ENCODE measurements at places on chromosomes 7 and 10. TPM values are rescaled to one million over a fixed set of nuclear protein-coding genes. Genes with fewer than 3 reads are reported as not detected.
A peak's percentile ranks its signal among the peaks of the same experiment; 100 is the strongest.

DNA sequence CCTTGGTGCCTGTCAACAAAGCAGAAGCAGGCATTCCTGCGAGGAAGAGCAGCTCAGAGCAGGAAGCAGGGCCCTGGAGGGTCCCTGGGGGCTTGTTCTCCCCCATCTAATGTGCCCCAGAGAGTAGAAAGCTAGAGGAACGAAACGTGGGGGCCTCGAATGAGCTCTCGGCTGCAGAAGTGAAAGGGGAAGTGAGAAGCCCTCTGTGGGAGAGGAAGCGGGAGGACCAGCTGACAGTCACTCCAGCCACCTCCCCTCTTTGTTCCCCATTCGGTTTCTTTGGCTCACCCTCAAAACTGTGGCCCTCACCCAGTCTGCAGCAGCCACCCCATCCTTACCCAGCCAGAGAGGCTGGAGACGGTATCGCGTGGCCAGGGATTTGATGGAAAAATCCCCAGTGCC is 25.0 kb downstream of the C10orf105 start:
- peaks cover 54% of the 10 kb centered on the region for H3K4me1 ChIP-seq
- no peak overlapping the region for H3K27ac ChIP-seq
- no peaks in the 10 kb centered on the region for H3K36me3 ChIP-seq
- DNase-seq, result no peak
- H3K4me3 ChIP-seq, result peak overlapping the region; percentile 55

- no peaks in the 10 kb centered on the region for H3K27me3 ChIP-seq
- DNase-seq, result peak; percentile 37
- peak overlapping the region; percentile 91 for H3K4me3 ChIP-seq
- peak overlapping the region; percentile 88 for H3K27ac ChIP-seq
- H3K4me1 ChIP-seq, result peaks cover 35% of the 10 kb centered on the region
These were observed 1.2 kb downstream of the PIP4K2A start for GRCh38 chr10:22712956-22713852.

TMEM273 gene
- total RNA-seq, result 58.0 TPM

SLC13A1 gene
- total RNA-seq, result not detected

NPC1L1 gene
- total RNA-seq, result not detected

NEUROD6 gene
- not detected for total RNA-seq
